ENCODE measurements at places on chromosomes 7 and 10.

GRCh38 chr7:112232212-112232978 is 25.9 kb downstream of the ZNF277 start:
- DNase-seq = no peak

DNA sequence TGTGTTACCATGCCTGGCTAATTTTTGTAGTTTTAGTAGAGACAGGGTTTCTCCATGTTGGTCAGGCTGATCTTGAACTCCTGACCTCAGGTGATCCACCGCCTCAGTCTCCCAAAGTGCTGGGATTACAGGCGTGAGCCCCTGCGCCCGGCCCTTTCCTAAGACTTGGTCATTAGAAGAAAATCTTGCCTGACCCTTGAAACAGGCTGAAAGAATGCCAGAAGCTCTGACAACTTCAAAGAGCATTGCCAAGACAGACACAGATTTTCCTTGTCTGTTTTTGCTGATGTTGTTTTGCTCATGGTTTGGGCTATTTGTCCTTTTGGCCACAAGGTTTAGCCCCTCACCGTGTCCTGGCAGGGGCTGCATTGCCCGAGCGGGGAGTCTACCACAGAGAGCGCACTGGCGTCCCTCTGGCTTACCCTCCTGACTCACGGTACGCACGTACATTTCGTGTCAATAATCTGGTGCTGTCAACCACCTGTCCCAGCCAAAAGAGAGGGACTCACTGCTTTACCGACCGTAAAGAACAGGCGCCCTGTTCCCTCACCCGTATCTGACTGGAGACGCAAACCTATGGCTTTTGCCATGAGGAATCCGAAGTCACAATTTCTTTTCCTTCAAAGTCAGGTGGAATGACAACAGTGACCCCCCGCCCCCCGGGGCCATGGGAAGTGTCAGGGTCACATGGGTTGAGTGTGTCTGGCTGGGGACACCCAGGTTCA is 10.1 kb upstream of the INPP5A start:
- DNase-seq = no peak

DNA sequence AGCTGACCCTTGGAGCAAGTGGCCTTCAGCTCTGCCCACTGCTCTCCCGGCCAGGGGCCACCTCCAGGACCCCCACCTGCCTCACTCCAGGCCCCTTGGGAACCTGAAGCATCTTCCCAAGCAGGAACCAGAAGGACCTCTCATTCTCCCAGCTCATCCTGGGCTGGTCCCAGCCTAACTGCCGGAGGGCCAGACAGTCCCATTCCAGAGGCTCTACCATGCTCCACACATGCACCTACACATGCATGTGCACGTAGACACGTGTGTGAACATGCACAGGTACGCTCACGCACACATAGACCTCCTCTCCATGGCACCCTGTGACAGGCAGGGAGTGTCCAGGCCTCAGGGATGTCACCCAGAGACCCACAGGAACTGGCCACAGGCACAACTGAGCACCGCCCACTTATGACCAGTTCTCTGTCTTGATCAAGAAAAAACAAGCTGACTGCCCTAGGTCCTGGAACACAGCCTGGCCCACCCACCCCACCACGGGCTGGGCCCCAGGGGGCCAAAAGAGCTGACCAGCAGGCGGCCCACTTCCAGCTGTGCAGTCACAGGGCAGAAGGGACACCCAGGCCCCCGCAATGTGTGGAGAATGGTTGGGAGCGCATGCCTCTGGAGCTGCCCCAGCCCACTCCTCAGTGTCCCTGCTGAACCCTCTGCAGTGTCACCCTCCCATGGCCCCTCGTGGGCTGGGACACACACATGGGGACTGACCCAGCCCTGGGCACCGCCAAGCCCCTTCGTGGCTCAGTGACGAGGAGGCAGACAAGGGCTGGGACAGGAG is 43.4 kb downstream of the CAMK2B start:
- DNase-seq = no peak

DNA sequence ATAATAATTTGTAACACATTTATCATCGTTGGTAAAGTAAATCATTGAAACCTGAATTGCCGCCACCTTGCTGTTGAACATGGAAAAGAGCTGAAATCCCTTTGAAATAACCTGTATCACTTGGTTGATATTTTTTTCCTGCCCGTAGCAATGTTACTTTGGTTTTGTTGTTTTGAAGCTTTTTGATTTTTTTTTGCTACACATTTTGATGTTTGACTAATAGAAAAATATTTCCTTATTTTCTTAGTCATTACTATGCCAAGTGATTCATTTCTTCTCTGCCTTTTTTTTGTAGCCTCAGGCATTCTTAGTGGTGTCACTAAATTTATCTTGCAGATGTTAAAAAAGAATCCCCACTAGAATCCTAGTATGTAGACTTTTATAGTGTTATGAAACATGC is 235.1 kb upstream of the MEOX2 start:
- DNase-seq = peak; percentile 31

GRCh38 chr10:33040436-33040835 is 82.4 kb upstream of the ITGB1 start:
- DNase-seq = no peak

- DNase-seq = no peak
These were observed 41.5 kb downstream of the MINPP1 start for GRCh38 chr10:87546210-87546609.

DNA sequence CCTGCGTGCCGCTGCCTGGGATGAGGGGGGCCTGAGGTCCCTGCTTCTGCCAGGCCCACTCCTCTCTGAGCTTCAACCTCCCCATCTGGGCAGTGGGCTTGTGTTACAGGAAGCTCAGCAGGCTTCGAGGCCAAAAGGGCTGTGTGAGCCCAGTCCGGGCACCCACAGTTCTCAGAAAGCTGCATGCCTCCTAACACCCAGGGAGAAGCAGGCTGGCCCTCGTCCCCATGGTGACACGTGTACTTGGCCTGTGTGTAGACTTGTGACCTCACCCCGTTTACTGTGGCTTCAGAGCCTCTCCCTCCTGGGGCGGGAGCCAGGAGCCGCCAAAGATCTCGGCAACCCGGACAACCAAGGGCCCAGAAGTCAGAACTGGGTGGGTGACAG is 2.2 kb upstream of the GRIFIN start:
- no peak for DNase-seq

GRCh38 chr10:45204954-45205775 is 110.2 kb downstream of the OR13A1 start:
- DNase-seq = no peak

GRCh38 chr10:89521368-89521767 is 14.0 kb downstream of the SLC16A12 start:
- DNase-seq = no peak

DNA sequence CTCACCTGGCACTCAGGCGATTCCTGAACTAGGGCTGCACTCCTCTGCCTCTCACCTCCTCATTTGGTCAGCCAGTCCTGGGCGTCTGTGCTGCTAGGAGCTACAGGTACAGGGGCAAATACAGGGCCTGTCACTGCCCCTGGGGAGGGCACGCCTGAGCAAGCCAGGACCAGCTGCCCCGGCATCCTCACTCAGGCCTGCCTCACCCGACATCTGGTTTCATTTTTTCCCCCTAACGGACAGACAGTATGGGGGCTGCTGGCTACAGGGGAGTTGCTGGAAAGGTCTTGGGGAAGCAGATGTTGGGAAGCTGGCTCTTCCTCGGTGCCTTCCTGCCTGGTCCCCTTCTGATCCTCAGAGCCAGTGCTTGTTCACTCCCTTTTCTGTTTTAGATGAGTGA is 77.3 kb upstream of the PPIF start:
- no peak for DNase-seq

DNA sequence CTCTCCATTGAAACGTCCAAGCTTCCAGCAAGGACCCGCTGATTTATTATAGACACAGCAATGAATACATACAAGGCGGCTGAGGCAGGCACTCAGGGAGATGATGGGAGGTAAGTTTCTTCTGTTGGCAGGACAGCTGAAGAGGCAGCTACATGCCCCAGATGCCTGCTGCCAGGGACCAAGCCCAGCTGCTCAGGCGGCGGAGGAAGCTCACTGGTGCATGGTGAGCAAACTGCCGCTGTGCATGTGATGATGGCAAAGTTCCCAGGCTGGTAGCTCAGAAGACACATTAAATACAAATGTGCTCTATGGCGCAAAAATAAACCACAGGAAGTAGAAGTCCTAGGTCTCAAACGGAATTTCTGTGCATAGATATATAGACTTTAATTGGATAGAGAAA is 2.3 kb downstream of the DNTT start:
- DNase-seq = no peak

- DNase-seq = peak; percentile 69
These were observed 40.1 kb downstream of the IQUB start for GRCh38 chr7:123494193-123494796.

- peak; percentile 89 for DNase-seq
These were observed 1.2 kb upstream of the NAMPT start for GRCh38 chr7:106285855-106286492.

- DNase-seq = no peak
These were observed 4.1 kb downstream of the XPNPEP1 start for GRCh38 chr10:109919220-109919619.

DNA sequence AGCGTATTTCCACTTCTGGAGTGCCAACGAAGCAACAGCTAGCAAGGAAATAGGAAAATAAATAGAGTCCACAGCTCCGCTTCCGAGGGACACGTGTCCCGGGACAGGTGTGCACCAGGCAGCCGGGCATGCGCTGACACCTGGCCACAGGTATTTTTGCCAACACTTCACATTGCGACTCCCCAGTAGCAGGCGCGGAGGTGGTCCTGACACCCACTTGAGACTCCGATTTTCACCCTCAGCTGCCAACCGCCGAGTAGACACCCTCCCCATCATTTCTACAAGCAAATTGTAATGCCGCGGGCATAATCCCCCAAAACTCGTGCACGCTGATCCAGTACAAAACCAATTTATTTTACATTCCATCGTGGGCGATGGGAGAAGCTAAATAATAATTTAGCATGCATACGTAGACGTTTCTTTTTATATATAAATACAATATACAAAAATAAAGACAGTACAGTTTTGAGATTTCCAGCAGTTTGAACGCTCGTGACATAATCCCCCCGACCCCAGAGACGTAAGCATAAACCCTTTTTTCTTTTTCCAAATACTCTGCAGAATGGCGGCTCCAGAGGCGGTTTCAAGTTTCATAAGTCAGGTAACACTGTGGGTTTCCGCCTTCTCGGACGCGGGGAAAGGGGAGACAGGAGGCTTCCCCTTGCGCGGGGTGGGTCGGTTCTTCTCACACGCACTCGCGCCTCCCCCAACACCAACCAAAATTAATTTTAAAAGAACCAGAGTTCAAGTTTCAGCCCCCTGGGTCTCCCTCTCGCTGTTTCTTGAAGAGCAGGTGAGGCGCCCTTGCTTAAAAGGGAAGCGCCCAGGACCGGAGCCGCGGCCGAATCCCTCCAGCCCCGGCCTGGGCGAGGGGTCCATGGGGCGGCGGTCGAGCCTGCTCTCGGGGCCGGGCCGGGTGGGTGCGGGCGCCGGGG is 5.7 kb downstream of the MNX1 start:
- DNase-seq = no peak

DNA sequence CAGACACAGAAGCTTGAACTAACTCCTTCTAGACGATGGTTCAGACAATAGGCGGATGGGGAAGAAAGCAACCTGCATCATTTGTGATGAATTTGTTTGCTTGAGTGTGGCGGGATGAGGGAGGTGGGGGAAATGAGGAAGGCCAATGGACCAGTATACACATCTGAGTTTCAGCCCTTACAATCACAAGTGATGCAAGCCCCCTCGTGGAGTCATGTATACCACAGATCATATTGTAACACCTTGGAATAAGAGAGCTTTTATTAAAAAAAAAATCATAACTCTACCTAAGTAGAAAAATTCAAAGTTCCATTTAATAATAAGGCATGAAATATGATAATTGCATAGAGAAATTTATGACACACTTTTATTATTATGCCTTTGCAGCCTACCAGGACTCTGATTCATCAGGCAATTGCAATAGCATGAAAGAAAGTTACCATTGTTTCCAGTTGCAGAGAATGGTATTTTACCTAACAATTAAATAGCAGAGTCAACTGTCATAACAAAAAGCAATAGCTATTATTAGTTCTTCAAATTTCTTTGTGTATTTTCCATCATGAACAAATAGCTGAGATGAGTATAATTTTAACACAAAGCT is 230.2 kb upstream of the AKR1E2 start:
- DNase-seq = peak; percentile 43

GRCh38 chr7:70376561-70377031 is 755.3 kb upstream of the GALNT17 start:
- DNase-seq = no peak

DNA sequence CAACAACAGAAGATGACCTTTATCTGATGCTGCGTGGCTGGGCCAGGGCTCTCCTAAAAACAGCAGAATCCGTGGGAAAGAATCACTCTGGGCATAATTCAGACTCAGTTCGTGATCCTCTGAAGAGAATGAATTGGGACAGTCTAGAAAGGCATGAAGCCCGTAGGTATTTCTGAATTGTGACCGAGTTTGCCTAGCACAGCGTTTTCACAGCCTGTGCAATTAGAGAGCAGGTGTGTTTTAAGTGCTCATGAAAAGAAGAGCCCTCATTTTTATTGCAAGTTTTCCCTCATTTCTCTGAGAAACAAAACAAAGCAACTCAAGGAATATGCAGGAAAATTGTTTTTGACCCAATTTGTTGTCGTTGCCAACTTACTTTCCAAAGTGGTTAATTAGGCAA is 366.2 kb downstream of the WDR11 start:
- no peak for DNase-seq

GRCh38 chr10:116059320-116059719 is 213.7 kb downstream of the GFRA1 start:
- DNase-seq = no peak

- no peak for DNase-seq
These were observed 364.6 kb downstream of the CCSER2 start for GRCh38 chr10:84693006-84693405.

DNA sequence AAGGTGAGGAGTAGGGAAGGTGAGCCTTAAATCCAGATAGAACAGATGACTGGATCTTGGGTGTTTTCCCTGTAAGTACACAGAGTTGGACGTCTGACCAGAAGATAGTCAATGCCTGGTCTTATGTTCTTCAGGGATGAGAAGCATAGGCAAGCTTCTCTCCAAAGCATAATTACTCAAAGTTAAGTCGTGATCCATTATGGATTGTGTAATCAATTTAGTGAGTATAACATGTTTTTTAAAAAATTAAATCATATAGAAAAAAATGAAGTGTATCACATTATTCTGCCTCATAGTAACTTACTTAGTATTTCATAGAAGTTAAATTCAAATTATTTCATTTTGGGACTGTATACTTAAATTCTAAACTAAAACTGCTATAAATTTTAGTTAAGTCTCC is 39.7 kb downstream of the KDM7A start:
- DNase-seq = no peak

DNA sequence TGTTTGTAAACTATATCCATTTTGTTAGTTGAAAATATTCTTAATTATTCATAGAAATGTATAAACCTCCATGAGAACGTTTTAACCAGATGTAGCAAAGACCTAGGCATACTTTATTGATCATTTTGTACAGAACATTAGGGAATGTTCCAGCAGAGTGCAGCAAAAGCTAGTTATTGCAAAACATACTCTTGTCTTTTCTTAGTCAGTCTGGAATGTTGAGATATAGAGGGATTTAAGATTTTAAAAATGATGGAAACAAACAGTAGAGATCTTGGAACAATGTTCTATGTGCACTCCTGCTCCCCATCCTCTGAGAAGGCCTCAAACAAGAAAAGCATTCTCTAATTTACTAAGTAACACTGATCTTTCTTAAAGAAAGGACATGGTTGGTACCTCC is 292.1 kb downstream of the BBS9 start:
- DNase-seq = peak; percentile 41

Measured in fibroblast of pulmonary artery (primary cell).